Astrocyte of the spinal cord (primary cell): ENCODE measurements at places on chromosomes 5 and 9.

- peak; percentile 9 for DNase-seq
Measured at GRCh38 chr5:128749136-128749898, 211.3 kb upstream of the FBN2 start.

DNA sequence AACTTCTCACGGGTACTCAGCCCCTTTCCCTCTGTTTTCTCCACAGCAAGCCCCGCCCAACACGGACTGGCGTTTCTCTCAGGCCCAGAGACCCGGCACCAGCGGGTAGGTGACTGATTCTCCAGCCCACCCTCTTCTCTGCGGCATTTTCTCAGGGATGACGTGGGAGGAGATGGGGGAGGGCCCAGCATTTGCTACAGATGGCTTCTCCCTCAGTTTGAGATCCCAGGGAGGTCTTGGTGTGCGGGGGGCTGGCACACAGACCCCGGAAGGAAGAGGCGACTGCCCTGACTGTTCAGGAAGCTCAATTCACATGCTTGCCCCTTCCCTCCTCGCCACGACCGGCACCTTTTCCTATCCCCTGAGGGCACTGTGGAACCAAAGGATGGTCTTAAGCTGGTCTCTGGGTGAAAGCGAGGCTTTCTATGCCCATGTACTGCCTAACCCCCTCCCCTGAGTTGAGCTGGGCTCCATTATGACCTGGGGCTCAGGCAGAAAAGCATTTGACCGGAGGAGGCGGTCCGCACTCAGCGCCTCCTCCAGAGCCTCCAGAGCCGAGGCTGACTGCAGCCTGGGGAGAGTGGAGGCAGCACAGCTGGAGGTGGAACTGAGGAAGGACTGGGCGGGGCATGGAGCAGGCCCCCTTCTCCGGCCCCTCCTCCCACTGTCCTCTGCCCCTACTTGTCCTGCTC is 6.0 kb downstream of the PCDHGC5 start:
- DNase-seq, result peak; percentile 48

- peak; percentile 94 for DNase-seq
Measured at GRCh38 chr9:113621309-113621791, 157.8 kb downstream of the RGS3 start.

- DNase-seq, result no peak
Measured at GRCh38 chr5:157540124-157540523, 35.5 kb downstream of the ADAM19 start.

DNA sequence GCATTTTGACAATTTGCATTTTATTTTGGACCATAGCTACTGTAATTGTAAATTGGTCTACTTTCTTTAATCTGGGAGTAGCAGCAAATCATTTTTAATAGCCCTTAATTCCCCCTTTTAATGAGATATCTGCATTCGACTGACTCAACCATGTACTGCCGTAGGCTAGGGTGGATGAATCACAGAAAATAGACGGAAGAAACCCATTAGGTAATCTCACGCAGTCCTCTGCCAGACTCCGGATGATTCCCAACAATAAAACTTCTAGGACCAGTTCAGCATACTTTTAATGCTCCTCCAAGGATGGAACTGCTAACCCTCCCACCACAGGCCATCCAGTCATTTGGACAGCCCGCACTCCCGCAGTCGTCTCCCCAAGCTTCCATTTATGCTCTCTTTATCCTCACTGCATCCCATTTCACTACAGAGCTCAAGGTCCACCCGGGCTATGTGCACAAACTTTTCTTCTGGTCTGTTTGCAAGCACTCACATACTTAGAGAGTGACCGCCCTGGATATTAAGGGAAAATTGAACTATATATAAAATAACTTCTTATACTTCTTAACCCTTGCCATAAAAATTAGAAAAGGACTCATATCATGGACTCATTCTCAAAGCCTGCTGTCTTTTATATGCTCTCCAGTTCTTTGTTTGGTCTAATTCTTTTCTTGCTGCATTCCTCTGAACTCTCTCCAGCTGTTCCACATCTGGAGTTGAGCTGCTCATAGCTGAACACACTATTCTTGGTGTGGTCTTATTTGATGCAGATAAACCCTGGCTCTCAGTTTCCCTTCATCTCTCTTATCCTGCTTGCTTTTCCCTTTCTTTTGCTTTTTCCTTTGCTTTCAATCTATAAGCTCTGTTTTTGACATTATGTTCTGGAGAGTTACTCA is 326.6 kb downstream of the ARL15 start:
- DNase-seq, result no peak

- no peak for DNase-seq
Measured at GRCh38 chr9:93232388-93232960, 48.5 kb downstream of the WNK2 start.

DNA sequence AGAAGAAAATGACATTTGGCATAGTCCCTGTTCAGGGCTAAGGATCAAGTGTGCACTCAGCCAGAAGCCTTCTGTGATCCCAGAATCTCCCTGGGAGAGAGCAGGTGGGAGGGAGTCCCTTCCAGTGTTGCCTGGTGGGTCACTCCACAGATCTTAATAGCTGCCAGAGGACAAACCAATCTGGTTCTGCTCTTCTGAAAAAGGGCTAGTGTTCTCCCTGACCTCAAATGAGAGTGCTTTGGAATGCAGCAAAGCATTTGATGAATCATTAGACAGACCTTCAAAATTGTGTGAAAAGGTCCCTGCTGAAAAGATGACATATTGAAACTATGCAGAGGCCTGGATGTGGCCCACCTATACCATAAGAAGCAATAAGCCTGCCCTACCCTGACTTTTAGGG is 339.7 kb downstream of the TMEM232 start:
- DNase-seq, result peak; percentile 72

DNA sequence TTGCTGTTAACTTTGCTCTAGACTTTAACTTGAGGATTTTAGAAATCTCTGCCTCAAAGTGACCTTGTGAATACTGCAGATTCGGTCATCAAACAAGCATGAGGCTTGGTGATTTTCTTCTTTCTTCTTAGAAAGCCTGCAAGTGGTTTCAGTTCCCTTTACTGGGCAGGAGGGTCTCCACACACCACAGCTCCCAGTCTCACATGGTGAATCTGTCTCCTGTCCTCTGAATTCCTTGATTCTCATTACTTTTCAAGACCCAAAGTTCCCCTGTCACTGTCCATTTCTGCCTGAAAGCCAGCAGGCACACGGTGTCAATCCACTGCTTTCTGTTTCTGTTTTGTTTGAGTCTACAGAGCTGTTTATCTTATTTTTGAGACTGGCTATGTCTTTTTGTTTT is 14.1 kb downstream of the HSPB3 start:
- DNase-seq, result no peak

DNA sequence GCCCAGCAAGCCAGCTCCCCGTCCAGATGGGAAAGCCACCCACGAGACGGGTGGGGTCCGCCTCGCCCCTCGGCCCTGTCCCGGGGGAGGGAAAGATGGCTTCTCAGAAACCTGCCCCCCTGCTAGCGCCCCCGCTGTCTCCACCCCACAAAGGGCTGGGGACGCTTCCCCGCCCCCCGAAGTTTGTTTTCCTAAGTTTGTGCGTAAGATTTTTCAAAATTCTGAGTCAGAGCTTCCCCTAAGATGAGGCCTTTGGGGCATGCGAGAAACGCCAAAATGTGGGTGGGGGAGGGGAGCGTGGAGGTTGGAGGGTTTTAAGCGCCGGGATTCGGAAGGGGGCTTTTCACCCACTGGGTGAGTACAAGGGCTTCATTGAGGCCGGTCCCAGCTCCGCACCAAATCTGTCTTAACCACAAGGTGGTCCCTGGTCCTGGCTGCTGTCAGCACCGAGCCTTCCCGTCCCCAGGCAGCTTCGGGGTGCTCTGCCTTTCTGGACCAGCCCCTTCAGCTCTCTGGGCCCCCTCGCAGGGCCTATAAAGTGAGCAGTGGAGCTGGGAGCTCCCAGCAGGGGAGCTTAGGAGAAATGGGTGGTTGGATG is 32.3 kb downstream of the PRRX2 start:
- DNase-seq, result peak; percentile 57

GRCh38 chr5:39717176-39717897 is 292.6 kb upstream of the DAB2 start:
- DNase-seq, result peak; percentile 36

DNA sequence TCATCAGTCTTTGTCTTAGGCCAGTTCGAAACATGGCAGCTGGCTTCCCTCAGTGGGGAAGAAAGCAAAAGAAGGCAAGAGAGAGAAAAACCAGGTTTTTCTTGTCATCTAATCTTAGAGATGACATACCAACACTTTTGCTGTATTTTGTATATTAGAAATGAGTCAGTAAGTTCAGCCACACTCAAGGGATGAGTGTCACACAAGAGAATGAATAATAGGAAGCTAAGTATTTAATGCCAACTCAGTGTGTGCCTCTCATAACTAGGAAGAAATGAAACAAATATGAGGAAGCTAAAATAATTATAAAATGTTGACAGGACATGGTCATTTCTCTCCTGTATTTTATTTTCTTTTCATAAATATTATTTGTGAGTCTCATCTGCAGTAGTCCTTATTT is 65.3 kb downstream of the CDH12 start:
- no peak for DNase-seq

GRCh38 chr5:113523168-113523567 is 9.7 kb downstream of the YTHDC2 start:
- no peak for DNase-seq

DNA sequence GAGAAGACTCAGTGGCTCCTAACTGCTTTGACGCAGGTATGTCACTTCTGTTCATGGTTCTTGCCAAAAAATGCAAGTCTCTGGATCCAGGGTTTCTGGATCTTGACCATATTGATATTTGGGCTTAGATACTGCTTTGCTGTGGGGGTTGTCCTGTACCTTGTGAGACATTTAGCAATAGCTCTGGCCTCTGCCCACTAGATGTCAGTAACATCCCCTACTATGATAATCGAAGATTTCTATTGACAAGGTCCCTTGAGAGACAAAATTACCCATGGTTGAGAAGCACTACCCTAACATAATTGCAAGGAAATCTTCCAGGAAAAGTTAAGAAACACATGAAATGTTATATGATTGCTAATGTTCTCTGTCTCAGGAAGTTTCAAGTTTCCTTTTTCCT is 285.4 kb downstream of the TMEM232 start:
- DNase-seq, result peak; percentile 59

- no peak for DNase-seq
Measured at GRCh38 chr9:123584202-123585176, 228.5 kb downstream of the CRB2 start.

DNA sequence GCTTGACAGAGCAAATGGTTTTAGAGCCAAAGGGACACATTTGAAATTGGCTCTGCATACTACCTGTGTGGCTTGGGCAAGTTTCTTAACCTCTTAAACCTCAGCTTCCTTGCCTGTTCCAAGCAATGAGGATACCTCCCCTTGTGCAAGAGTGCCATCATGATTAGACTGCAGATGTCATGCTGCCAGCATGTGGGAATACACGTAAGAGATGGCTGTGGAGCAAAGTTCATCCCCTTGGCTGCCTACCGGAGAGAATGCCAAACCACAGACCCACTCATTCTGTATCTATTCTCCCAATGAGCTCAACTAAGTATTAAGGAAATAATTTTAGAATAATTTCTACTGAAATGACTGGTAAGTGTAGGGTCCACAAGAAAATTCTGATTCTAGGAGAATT is 101.3 kb downstream of the WDR41 start:
- DNase-seq, result peak; percentile 59

GRCh38 chr9:76267284-76267652 is 127.0 kb downstream of the RFK start:
- no peak for DNase-seq

GRCh38 chr5:165196961-165197360 is 1691.5 kb downstream of the MAT2B start:
- DNase-seq, result no peak

GRCh38 chr5:160029004-160029403 is 20.1 kb downstream of the TTC1 start:
- DNase-seq, result no peak

DNA sequence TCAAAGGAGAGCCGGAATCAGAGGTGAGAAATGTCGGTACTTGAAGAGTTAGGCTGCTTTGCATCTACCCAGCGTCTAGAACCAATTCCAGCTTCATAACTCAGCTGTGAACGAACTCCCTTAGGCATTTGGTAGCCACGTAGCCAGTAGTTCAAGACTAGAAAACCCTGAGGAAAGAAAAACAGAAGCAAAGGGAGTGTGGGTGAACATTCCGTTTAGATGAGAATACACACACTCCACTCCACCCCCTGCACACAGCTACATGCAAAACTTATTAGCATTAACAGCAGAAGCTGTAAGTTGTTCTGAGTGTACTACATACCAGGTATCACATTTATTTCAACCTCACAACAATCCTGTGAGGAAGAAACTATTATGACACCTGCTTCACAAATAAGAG is 78.3 kb downstream of the SMIM23 start:
- DNase-seq, result peak; percentile 87

GRCh38 chr5:3695818-3696217 is 100.2 kb downstream of the IRX1 start:
- DNase-seq, result no peak

DNA sequence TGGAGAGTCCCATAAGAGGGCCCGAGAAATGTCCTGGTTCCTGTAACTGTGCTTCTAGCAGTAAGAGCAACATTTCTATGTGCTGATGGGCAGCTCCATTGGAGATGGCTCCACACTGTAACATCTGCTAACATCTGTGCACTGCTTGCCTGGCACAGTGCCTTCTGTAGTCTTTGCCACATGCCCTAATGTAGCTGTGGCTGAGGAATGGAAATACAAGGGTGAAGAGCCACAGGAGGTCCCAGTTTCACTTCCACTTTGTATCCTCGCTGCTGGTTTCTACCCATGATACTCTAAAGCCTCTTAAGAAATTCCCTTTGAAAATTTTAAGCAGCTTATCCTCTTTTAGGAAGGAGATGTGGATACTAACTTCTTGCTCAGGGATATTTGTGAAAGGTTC is 97.4 kb downstream of the HOMER1 start:
- DNase-seq, result peak; percentile 1
